ENCODE measurements at places on chromosomes 3 and 15.

GRCh38 chr3:132556508-132557159 is 40.4 kb upstream of the ACKR4 start:
- no peak for DNase-seq

- no peak for DNase-seq
These were observed 124.8 kb downstream of the KCNH8 start for GRCh38 chr3:19273091-19273490.

GRCh38 chr3:114554731-114555130 is 260.9 kb downstream of the TIGIT start:
- DNase-seq = peak; percentile 38

- DNase-seq = peak; percentile 34
These were observed 231.2 kb upstream of the TPRG1 start for GRCh38 chr3:188940573-188940932.

DNA sequence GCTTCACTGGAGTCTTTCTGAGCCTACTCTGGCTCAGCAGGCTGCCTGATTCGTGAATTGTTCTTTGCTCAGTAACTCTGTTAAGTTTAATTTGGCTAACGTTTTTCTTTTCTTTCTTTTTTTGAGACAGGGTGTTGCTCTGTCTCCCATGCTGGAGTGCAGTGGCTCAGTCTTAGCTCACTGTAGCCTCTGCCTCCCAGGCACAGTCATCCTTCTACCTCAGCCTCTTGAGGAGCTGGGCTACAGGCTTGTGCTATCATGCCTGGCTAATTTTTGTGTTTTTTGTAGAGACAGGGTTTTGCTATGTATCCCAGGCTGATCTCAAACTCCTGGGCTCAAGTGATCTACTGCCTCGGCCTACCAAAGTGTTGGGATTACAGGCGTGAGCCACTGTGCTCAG is 165.0 kb downstream of the PEX5L start:
- no peak for DNase-seq

Data from suppressor macrophage (primary cell).